ENCODE measurements at places on chromosomes 3 and 15.

DNA sequence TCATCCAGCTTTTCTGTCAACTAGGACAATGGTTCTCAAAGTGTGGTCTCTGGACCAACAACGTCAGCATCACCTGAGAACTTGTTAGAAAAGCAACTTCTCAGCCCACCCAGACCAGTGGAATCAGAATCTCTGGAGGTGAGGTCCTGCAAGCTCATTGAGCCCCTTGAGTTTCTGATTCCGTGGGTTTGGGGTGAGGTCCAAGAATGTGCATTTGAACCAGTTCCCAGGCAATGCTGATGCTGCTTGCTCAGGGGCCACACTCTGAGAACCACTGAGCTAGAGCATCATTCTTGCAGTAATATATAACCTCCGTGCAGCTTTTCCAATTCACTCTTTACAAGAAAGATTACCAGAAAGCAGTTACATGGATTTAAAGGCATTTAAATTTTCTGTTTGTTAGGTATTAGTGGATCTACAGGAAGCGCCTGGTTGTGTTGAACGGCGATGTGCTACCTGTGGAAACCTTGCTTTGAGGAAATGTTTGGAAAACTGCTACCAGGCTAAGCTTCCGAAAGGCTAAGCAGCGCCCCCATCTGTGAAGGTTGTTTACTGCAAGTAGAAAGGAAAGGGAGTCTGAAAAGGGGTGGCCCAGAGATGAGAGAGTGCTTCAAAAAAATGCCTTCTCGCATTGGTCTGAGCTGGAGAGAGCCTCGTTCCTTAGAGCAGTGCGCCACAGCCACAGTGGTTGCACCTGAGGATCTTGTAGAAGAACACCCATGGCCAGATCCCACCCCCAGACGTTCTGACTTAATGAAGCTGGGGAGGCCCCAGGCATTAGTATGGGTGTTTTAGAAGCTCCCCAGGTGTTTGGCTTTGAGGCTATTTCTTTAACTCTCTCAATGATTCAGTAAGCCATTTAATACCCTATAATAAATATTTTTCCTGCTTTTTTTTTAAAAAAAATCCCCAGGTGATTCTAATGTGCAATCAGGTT lies 50.0 kb downstream of the RLBP1 start:
- H3K4me3 ChIP-seq = no peak overlapping the region
- no peaks in the 10 kb centered on the region for H3K27me3 ChIP-seq
- no peak overlapping the region for H3K27ac ChIP-seq

DNA sequence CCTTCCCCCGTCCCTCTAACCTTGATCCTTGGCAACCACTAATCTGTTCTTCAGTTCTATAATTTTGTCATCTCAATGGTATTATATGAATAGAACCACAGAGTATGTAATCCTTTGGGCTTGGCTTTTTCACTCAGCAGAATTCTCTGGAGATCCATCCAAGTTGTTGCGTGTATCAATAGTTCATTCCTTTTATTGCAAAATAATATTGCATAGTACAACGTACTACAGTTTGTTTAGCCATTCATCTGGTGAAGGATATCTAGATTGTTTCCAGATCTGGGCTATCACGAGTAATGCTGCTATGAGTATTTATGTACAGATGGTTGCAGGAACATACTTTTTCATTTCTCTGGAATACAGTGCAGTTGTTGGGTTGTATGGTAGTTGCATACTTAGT lies 76.2 kb downstream of the PLXNA1 start:
- H3K36me3 ChIP-seq = peaks cover 3% of the 10 kb centered on the region
- no peaks in the 10 kb centered on the region for H3K27me3 ChIP-seq
- H3K4me3 ChIP-seq = no peak overlapping the region
- DNase-seq = no peak
- no peak overlapping the region for H3K27ac ChIP-seq
- H3K4me1 ChIP-seq = no peaks in the 10 kb centered on the region

- no peak for DNase-seq
- no peak overlapping the region for H3K27ac ChIP-seq
- H3K4me3 ChIP-seq = no peak overlapping the region
Measured at GRCh38 chr15:94287794-94288246, 56.5 kb downstream of the MCTP2 start.

GRCh38 chr15:96338766-96339618 lies 8.5 kb downstream of the NR2F2 start:
- H3K4me1 ChIP-seq = peaks cover 11% of the 10 kb centered on the region
- peaks cover 62% of the 10 kb centered on the region for H3K27me3 ChIP-seq
- no peaks in the 10 kb centered on the region for H3K36me3 ChIP-seq
- H3K4me3 ChIP-seq = peak overlapping the region; percentile 45
- DNase-seq = no peak

DNA sequence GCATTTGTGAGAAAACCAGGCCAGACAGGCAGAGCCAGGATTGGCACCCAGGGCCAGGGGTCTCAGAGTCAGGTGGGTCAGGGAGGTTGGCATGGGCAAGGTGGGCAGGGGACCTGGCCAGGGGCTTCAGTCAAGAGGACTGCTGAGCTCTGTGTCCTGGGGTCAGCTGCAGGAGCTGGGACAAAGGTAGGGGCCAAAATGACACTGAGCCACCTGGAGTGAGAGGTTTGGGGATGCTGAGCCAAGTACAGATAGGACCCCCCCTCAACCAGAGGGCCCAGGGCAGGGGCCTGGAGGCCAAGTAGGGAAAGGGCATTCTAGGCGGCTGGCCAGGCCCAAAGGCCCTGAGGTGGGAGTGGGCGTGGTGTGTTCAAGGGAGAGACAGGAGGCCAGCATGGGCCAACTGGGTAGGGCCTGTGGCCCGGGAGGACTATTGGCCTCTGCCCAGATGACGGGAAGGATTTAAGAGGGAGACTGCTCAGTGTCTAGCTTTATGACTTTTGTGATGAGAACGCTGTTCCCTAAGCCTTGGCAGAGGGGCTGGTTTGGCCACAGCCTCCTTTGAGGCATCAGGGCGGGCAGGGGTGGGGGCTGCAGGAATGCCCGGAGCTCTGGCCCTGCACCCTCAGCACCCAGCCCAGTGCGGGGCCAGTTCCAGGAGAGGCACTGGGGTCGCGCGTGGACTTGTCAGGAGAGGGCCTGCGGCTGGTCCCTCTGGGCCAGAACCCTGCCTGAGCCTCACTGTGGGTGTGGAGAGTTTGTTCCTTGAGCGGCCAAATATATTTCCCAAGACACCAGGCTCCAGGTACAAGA lies 3.1 kb downstream of the CFAP100 start:
- no peak overlapping the region for H3K27ac ChIP-seq
- H3K36me3 ChIP-seq = no peaks in the 10 kb centered on the region
- DNase-seq = no peak
- peaks cover 16% of the 10 kb centered on the region for H3K27me3 ChIP-seq

GRCh38 chr15:37106490-37107001 lies 6.2 kb upstream of the MEIS2 start:
- peak overlapping the region; percentile 89 for H3K4me3 ChIP-seq
- H3K27ac ChIP-seq = no peak overlapping the region
- peak; percentile 74 for DNase-seq

GRCh38 chr3:59783468-59783988 lies 733.7 kb upstream of the CFAP20DC start:
- no peaks in the 10 kb centered on the region for H3K27me3 ChIP-seq
- H3K36me3 ChIP-seq = no peaks in the 10 kb centered on the region
- DNase-seq = no peak
- no peak overlapping the region for H3K4me3 ChIP-seq
- H3K4me1 ChIP-seq = peaks cover 3% of the 10 kb centered on the region

DNA sequence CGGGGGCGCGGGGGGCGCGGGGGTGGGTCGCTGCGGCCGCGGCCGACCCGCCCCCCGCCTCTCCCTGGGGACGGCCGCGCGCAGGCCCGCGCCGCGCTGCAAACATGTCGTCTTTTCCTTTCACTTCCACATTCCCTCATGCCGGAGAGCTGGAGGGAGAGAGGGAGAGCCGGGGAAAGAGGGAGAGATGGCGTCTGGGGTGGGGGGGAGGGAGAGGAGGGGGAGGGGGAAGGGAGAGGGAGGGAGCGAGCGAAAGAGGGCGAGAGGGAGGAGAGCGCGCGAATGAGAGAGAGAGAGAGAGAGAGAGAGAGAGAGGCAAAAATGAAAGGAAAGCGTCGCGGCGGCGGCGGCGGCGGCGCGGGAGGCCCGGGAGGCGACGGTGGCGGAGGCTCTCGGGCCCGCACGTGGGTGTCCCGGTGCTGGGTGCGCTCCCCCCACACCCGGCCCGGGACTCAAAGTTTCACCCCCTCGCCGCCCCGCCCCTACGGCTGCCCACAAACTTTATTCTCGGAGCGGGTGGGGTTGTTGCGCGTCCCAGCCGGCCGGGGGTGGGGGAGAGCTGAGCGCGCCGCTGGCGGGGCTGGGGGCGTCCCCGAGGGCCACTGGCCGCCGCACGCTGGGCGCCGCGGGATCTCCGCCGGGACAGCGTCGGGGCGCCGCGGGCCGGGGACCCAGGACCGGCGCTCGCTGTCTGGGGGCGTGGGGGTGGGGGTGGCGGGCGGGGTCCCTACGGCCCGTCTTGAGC lies 731 bp downstream of the ZNF710 start:
- peak overlapping the region; percentile 78 for H3K4me3 ChIP-seq
- peaks cover 6% of the 10 kb centered on the region for H3K4me1 ChIP-seq
- peaks cover 3% of the 10 kb centered on the region for H3K36me3 ChIP-seq

GRCh38 chr3:38168151-38169026 lies 3.1 kb downstream of the OXSR1 start:
- no peak for DNase-seq
- no peaks in the 10 kb centered on the region for H3K4me1 ChIP-seq
- H3K4me3 ChIP-seq = no peak overlapping the region

DNA sequence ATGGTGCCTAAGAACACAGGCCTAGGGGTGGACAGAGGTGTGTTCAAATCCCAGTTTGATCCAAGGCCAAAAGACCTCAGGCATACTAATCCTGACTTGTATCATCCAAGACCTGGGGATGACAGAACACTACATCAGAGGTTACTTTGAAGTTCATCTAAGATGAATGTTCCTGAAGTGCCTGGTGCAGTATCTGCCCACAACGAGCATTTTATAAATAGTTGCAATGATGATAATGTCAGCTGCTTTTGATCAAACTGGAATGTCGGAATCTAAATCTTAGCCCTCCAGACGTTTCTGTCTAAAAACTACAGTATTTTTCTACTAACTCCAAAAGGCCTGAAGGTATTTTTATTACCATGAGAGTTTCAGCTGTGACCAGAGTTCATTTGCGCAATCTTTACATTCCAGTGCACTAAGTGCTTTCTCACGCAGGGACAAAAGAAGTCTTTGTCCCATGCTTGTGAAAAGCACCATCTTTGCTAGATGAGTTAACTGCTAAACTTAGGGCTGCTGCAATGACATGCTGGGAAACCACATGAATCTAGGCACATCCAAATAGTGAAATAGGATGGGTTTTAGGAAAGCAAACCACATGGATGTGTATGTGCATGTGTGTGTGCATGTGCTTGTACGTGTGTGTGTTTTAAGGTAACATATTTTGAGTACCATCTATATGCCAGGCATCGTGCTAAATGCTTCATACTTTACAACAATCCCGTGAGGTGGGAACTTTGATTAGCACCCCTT lies 18.1 kb downstream of the ANXA2 start:
- no peak overlapping the region for H3K27ac ChIP-seq
- DNase-seq = no peak
- H3K4me1 ChIP-seq = no peaks in the 10 kb centered on the region
- no peaks in the 10 kb centered on the region for H3K36me3 ChIP-seq
- H3K27me3 ChIP-seq = no peaks in the 10 kb centered on the region
- no peak overlapping the region for H3K4me3 ChIP-seq

DNA sequence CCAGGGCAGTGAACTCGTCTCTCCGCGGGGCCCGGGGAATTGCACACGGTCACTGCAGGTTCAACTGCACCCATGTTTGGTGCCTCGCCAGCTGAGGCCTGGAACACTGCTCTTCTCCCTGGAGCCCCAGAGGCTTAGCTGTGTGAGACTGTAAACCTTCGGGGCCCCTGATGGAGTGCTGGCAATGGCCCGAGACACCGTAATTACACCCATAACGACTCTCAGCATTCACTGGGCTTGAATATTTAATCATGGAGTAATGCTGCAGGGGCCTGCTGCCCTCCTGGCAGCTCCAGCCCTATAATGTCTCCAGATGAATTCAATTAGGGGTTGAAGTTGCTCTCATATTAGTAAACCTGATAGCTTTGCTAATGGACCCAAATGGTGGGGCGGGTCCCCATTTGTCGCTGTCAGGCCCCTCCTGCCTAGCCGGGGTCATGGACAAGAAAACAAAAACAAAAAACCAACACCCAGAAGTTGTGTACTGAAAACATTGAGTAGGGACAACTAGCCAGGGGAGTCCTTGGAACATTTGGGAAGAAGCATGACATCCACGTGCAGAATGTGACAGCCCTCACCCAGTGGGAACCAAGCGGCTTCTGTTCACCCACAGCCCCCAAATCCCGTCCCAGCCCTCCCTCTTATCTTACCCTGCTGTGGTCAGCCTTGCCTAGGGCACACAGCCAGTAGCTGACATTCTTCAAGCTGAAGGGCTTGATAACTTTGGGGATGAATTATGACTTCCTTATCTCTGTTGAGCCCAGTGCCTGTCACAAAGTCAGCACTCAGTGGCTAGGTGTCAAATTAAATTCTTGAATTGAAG lies 74.3 kb upstream of the SCN5A start:
- no peak overlapping the region for H3K27ac ChIP-seq
- H3K4me3 ChIP-seq = no peak overlapping the region
- DNase-seq = no peak
- no peaks in the 10 kb centered on the region for H3K4me1 ChIP-seq

DNA sequence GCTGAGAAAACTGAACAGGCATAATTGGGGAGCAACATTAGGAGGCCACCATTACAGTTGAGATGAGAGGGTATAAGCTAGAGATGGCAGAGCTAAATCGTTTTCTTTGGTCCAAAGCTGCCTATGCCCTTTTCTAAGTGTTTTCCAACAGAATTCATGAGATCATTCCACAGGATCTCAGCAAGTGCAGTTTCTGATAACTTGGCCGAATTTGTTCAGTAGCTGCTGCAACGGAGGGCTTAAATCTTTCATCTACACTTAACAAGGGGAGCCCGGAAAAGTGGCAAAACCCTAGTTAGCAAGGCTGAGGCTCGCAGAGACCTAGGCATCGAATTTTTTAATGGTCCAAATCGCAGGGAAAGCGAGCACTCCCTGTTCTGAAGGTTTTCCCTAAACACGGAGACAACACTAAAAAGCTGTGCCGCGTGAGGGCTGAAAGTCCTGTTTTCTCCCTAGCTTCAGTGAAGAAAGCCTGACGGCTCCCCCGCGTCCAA lies 531 bp upstream of the BLOC1S6 start:
- no peaks in the 10 kb centered on the region for H3K27me3 ChIP-seq
- H3K27ac ChIP-seq = peak overlapping the region; percentile 94
- no peak for DNase-seq
- H3K4me1 ChIP-seq = 0 out of 2 replicates have a peak, but pooled peaks cover 3% of the 10 kb centered on the region

DNA sequence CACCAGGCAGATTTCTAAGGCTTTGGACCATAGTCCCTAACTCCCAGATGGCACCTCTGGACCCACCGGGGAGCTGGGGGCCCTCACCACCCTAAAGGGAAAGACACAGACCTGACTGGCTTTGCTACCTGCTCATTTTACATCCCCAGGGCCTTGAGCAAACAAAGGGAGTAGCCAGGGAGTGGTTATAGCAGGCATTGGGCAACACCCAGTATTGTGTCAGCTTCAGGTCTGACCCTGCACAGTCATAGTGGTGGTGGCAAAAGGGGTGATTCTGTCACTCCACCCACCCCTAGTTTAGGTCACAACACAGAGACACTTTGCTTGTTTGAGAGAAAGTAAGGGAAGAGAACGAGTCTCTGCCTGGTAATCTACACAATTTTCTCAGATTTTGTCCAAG lies 352.5 kb downstream of the DIPK2A start:
- H3K4me3 ChIP-seq = no peak overlapping the region
- no peak for DNase-seq
- H3K36me3 ChIP-seq = no peaks in the 10 kb centered on the region
- H3K4me1 ChIP-seq = no peaks in the 10 kb centered on the region
